SW480 (cell line): ENCODE measurements at places on chromosomes 5 and 9.

DNA sequence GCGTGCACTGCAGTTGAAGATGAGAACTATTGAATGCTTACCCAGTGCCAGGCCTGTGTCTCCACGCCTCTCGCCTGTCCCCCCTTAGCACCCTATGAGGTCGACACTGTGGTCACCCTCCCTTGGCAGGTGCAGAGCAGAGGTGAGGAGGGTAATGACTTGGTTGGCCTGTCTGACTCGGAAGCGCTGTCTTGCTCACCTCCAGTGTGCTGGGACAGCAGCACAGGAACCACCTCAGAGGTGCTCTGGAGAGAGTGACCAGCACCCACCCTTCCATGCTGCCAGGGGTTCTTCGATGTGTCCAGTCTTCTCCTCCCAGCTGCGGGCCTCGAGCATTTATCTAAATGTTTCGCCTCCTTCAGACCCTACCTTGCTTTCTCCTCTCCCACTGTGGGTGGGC is 178.3 kb upstream of the IRX2 start:
- DNase-seq, result no peak

GRCh38 chr5:108765647-108766046 is 17.9 kb downstream of the FER start:
- no peak for DNase-seq

DNA sequence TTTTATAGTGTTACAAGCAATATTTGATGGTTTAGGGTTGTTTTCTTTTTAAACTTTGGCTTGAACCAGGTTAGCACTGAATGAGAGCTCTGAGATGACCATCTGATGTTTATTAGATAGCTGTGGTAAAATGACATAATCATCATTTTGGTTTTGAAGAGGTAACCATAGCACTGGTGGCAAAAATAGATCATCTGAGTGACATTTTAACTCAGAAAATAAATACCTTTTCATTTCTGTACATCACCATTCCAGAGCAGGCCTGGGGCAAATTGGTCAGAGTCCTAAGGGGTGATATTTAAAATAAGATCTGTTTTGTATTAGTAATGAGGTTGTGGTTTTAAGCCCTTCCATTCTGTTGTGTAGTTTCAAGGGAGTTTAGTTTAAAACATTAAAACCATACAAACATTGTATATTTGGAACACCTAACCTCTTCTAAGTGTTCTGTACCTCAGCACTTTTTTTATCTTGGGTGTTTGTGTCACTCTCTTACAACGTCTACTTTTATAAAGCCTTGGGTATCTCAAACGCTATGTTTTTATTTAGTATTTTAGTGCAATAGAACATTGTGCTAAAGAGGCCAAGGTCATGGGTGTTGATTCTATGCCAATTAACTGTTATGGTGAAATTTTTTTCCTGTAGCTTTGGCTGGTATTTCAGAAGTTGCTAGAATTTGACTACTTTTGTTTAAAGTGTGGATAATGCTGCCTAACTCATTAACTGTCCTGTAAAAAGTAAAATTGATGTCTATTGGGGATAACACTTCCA is 166.1 kb downstream of the CD180 start:
- no peak for DNase-seq

GRCh38 chr9:18390393-18390792 is 83.6 kb upstream of the ADAMTSL1 start:
- no peak for DNase-seq

DNA sequence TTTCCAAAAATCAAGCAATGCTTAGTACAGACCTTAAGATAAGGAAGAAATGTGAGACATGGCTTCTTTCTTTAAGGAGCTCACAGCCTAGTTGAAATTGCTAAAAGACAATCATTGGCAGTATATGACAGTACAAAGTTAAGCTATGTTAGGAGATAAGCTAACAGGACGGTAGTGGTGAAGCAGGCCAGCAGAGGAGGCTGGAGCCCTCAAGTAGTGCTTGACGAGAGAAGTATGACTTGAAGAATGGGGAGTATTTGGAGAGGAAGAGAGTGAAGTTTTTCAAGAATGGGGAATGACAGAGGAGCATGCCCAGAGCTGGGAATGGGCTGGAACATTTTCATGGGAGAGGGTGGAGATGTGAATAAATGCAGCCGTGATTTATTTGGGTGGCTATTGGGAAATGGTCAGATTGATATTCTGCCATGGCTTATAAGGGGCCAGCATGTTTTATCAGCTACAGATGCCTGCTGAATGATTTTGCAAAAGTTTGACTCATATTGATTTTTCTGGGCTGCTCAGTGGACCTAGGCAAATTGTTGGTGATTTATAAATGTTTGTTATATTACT is 43.7 kb downstream of the LURAP1L start:
- DNase-seq, result no peak

- no peak for DNase-seq
These were observed 17.4 kb downstream of the MARCHF6 start for GRCh38 chr5:10370931-10371330.

- no peak for DNase-seq
These were observed 128.2 kb upstream of the LARP1 start for GRCh38 chr5:154626876-154627557.

DNA sequence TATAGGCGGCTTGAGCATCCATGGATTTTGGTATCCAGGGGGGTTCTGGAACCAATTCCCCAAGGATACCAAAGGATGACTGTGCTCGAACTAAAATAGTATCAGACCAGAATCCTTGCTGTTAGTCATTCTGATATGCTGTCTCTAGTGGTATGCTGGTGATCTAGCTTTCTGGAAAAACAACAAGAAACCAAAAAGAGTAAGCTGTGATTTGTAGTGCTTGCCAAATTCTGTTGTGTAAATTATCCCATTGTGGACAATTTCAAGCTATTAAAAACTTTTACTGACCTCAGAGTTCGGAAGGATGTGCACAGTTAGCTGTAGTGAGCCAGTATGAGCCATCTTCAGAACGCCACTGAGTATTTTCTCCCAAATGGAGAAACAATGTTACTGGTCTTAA is 99.0 kb upstream of the FBN2 start:
- no peak for DNase-seq

DNA sequence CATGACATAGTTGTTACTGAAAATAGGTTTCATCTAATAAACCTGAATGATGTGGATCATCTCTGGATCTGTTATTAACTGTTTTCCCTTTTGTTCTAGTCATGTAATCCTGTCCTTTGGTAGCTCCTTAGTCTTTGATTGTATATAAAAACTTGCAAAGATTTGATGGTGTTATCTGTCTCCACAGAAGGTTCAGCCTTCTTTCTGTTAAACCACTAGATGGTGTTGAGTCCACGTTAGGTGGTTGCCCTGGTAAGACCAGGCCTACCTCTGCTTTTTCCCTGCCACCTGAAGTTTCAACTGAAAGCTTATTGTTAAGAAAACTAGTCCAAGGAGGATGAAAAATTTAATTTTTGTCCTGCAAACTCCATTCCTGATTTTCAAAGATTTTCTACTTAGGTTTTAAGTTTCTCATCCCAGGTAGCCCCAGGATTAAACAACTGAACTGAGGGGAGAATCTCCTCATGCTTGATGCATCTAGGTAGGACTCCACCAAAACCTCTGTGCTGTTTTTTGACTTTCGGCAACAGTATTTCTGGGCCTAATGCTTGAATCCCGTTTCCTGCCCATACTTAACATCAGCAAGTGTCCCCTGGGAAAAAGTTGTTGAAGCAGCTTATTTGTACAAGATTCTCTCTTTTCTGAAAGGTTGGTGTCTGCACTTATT is 68.5 kb downstream of the RICTOR start:
- DNase-seq, result peak; percentile 2

- DNase-seq, result peak; percentile 67
These were observed 58.0 kb upstream of the SYNPO start for GRCh38 chr5:150582241-150583109.

DNA sequence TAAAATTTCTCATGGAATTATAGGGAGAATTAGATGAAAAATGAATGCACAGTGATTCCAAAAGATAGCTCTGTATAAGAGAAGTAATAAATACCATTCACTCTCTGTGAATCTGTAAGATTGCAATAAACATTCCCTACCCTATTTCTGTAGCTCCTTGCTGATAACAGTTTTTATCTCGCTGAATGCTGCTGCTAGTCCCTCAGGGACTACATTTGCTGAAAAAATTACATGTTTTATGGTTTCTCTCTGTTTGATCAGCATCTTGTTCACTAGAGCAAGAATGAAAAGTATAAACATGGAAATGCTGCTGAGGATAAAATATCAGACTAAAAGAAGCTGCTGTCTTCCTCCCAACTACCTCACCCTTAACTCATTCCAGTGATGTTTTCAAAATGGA is 44.3 kb upstream of the TYRP1 start:
- no peak for DNase-seq

DNA sequence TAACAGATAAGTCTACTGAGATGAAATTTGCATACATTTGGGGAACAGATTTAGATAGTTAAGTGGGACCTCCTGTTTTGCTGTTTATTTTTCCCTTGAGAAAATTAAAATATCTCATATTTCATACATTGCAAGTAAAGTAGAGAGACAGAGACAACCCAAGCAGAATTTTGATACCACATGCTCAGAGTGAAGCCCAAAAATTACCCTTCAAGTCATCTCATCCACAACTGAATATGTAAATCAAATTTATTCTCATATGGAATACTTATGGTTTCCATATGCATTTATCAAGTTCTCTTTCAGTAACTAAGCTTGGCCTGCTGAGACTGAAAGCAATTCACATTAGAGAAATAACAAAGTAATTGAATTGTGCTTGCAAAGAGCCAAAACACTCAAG is 474.4 kb downstream of the SEMA5A start:
- no peak for DNase-seq

GRCh38 chr9:134192311-134192950 is 28.1 kb upstream of the RNU6ATAC start:
- DNase-seq, result no peak

DNA sequence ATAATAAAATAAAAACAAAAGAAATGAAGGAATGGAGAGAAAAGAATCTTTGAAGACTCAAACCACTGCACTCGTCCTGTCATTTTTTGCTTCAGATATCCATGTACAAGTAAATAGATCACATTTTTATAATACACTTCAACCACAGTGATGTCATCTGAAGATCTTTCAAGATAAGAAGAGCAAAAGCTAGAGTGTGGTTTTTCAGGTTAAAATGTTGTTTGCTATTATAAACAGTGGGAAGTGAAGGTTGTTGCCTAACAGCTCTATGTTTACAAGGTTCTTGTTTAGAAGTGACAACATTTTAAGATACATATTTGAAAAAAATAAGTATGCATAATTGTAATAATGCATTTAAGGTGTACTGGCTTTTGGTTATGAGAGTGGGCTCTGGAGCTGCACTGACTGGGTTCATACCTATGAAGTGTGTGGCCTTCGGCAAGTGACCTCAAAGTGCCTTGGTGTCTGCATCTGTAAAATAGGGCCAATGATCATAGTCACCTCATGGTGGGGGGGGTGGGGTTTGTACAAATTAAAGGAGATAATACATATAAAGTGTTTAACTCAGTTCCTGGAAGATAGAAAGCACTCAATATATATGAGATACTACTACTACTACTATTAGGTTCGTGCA is 45.5 kb upstream of the IL7R start:
- no peak for DNase-seq

DNA sequence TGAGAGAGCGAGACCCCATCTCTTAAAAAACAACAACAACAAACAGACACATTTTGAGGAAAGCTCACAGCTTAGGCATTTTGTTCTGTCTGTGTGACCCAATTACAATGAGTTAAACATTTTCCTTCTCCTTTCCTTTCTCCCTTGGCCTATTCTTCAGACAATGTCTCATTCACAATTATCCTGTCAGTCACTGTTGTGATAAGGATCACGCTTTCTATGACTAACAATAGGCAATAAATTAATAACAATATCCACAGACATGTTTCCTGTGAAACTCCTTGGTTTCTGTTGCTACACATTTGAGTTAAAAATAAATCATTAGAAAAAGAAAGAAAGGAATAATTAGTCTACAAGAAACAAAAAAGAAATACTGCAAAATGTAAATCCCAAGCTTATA is 19.8 kb upstream of the CARTPT start:
- no peak for DNase-seq

DNA sequence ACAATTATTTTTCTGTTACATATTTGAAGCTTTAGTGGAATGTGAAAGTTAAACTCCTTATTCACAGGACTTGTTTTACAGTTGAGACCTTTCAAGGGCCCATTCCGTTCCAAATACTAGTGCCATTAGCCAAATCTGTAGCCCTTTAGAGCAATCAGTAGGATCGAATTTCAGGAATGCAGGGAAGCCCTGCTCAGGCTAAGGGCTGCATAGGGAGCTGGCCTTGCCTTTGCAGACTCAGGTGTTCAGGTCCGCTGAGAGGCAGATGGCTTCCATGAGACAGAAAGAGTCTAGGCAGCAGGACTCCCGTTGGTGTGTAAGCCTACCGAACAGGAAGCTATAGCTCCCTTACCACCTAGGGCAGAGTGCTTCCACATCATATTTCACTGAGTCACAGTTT is 150.1 kb upstream of the SLC27A6 start:
- no peak for DNase-seq

DNA sequence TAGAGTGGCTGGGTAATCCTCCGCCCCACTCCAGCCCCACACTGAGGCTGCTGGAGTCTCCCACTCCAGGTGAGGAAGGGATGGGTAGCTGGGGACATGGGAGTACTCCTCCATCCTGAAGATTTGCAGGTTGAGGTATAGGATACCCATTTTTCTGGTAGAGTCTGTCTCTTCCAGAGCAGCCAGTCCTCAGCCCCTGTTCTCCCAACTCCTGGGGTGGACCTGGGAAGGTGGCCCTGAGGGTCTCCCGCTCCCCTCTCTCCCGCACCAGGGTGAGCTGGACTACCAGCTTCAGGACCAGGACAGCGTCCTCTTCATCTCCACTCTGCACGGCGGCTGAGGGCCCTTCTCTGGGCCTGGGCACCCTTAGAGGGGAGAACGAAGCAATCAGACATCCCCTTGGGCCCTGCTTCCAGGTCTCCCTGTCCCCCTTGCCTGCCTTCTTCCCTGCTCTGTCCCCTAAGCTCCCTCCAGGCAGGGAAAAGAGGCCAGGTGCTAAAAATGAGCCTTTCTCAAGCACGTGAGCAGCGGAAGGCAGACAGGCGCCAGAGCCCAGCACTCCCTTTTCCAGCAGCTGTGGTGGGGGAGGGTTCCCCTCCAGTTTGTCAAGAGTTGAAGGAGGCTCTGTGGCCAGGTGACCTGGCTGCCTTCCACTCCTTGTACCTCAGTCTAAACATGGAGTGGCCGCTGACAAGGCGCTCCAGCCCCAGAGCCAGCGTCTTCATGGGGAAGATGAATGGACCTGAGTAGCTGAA is 18.4 kb downstream of the URM1 start:
- no peak for DNase-seq

- no peak for DNase-seq
These were observed 126.0 kb downstream of the SUSD1 start for GRCh38 chr9:112048924-112049691.

DNA sequence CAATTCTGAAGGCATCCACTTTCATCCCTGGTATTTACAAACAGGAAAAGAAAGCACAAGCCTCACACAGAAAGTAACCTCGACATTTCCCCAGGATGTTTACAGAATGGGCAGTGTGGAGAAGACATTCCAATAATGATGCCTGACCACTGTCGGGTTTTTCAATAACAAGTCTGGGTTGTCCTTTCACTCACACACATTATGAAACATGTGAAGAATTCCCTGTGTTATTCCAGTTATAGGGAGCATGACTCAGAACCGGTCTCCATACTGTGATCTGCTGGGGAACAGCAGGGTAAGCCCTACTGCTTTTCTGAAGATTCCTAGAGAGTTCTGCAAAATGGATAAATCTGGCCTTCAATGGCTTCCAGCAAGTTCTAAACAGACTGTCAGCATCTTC is 155.3 kb downstream of the ADAMTS12 start:
- DNase-seq, result peak; percentile 40

- peak; percentile 66 for DNase-seq
These were observed 6.3 kb upstream of the TTLL11 start for GRCh38 chr9:122099271-122099869.
